ENCODE measurements at places on chromosomes 5 and 9.

GRCh38 chr5:176806137-176806536, 4.2 kb upstream of the UNC5A start:
- no peak for DNase-seq

DNA sequence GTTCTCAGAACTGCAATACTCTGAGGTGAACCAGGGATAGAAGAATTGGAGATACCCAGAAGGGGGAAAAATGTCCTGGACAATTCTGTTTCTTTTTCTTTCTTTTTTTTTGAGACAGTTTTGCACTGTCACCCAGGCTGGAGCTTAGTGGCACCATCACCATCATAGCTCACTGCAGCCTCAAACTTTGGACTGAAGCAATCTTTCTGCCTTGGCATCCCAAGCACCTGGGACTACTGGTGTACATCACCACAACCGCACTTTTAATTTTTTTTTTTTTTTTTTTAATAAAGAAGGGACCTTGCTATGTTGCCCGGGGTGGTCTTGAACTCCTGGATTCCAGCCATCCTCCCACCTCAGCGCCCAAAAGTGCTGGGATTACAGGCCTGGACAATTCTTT, 1.9 kb downstream of the EMB start:
- DNase-seq, result no peak

GRCh38 chr5:143544606-143545005, 141.1 kb upstream of the NR3C1 start:
- DNase-seq, result no peak

DNA sequence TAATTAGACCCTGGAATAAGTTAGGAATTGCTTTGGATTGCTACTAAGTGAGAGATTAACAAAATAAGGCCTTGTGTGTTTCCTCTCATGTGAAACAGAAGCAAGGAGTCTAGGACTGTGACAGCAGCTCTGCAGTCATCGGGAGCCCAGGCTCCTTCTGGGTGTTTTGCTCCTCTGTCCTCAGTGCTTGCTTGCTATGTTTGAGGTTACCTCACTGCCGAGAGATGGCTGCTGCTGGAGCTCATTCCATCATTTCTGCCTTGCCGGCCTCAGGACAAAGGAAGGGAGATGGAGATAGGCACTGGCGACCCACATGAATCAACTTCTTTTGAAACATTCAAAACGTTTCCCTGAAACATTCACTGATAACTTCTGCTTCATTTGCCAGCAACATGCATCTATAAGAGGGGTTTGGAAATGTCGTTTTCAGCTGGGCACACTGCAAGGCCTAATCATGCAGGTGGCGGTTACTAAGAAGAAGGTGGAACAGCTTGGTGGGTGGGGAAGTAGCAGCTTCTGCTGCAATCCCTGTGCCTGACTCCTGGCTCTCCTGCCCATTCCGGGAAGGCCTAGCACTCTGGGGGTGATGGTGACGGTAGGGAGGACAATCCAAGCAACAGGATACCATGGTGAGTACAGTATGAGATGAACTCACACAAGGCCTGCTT, 77.2 kb upstream of the CD180 start:
- DNase-seq, result no peak

GRCh38 chr5:178130576-178131445, at the start of gene RMND5B:
Gene RMND5B, plus strand, starts transcription at chr5:178131014. Its CDS starts 7,106 bp downstream, at chr5:178138120.
- DNase-seq, result peak; percentile 81

GRCh38 chr5:59529239-59529638, 364.3 kb downstream of the PDE4D start:
- no peak for DNase-seq

GRCh38 chr5:113271745-113272454, 162.9 kb downstream of the TSSK1B start:
- DNase-seq, result no peak

DNA sequence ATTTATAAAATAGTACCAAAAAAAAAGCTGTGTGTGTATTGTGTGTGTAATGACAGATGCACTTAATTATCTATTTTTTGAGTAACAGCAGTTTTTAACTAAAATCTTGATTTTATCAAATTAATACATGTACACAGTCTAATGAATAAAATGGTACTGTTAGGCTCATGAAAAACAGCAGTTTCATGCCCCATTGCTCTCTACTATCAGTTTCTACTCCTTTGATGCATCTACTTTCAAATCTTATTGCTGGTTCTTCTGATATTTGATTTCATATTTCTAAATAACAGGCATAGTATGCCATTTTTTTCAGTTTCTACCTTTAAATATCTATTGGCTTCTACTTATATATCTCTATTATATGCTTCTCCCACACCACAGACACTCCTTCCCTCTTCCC, 117.4 kb downstream of the CCDC171 start:
- DNase-seq, result no peak

DNA sequence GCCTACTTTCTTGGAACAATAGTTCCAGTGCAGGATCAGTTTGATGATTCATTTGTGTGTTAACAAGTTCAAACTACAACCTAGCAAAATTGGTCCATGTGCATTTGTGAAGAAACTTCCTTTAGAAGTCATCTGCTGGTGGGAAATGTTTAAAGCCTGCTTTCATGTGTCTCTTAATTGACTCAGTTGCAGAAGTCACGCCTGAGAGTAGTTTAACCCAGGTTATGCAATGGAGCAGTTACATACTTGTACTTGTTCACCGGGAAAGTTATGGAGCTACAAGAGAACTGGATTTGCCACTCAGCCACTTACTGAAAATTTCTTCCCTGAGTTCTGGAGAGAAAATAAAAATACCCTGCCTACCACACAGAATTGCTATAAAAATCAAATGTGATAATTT, 1397.8 kb downstream of the PTPRD start:
- DNase-seq, result no peak

- no peak for DNase-seq
Measured at GRCh38 chr9:96135076-96135752, 166.8 kb downstream of the HSD17B3 start.

GRCh38 chr5:68182094-68182493, 33.5 kb upstream of the PIK3R1 start:
- peak; percentile 48 for DNase-seq

DNA sequence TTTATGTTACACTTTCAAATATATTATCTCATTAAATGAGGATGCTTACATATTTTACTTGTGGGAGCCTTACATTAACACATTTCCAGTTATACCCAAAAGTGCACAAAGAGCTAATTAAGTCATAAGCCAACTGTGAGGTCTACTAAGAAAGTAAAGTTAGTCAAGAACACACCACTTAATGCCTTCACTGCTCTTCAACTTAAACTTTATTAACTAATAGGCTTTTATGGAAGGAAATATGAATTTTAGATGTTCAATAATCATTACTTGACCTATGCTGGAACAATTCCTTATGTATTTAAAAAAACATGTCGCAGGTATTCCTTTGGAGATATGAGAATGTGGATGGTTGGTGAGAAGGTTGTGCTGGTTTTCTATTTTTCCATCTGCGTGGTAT, 3.4 kb downstream of the ST8SIA4 start:
- DNase-seq, result peak; percentile 12

- no peak for DNase-seq
Measured at GRCh38 chr5:30392897-30393296, 800.6 kb upstream of the CDH6 start.

- no peak for DNase-seq
Measured at GRCh38 chr5:141708016-141708415, 26.0 kb upstream of the ARAP3 start.

DNA sequence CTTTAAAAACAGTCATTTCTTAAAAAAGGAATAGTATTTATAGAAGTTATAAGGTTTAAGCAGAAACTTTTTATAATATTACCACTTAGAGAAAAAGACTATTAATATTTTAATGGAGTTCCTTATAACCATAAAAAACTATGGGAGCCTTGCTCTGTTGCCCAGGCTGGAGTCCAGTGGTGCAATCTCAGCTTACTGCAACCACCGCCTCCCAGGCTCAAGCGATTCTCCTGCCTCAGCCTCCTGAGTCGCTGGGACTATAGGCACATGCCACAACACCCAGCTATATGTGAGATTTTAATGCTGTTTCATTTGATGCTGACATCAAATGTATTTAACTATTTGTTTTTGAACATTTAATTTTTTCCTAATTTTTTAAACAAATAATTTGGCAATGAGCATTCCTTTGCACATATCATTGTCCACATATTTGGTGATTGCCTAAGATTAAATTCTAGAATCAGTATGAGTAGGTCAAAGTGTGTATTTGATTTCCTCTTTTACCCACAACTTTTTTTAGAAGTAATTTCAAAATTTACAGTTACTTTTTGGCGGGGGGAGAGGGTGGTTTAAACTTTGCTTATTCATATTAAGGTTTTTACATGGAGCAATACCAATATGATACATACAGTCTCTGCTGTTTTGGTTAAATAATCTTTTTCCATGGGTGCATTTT, 235.5 kb downstream of the ARHGEF28 start:
- peak; percentile 70 for DNase-seq

GRCh38 chr9:107732781-107733522, 243.4 kb upstream of the KLF4 start:
- DNase-seq, result no peak

GRCh38 chr9:134182554-134183085, 18.3 kb upstream of the RNU6ATAC start:
- no peak for DNase-seq

- DNase-seq, result no peak
Measured at GRCh38 chr5:180347702-180348101, 5.4 kb downstream of the GFPT2 start.

- no peak for DNase-seq
Measured at GRCh38 chr5:31941151-31941755, 232.9 kb downstream of the GOLPH3 start.

DNA sequence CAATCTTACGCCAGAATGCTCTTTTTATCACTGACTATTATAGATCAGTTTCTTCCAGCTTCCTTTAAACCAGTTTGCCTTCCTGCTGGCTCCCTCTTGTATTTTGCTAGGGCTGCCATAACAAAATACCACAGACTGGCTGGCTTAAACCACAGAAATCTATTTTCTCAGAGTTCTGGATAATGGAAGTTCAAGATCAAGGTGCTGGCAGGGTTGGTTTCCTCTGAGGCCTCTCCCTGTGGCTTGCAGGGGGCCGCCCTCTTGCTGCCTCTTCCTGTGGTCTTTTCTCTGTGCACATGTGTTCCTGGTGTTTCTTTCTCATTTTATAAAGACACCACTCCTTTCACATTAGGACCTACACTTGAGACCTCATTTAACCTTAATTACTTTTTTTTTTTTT, 6.8 kb upstream of the FXN start:
- DNase-seq, result no peak

- DNase-seq, result peak; percentile 64
Measured at GRCh38 chr9:123470121-123470782, 114.3 kb downstream of the CRB2 start.

GRCh38 chr5:84741056-84741455, 356.4 kb upstream of the EDIL3 start:
- peak; percentile 46 for DNase-seq

- DNase-seq, result no peak
Measured at GRCh38 chr5:456351-457194, 13.6 kb downstream of the EXOC3 start.
